ENCODE measurements at places on chromosomes 3 and 15.
A peak's percentile ranks its signal among the peaks of the same experiment; 100 is the strongest.

GRCh38 chr3:196016485-196016884 is 65.4 kb downstream of the TFRC start:
- DNase-seq: no peak

DNA sequence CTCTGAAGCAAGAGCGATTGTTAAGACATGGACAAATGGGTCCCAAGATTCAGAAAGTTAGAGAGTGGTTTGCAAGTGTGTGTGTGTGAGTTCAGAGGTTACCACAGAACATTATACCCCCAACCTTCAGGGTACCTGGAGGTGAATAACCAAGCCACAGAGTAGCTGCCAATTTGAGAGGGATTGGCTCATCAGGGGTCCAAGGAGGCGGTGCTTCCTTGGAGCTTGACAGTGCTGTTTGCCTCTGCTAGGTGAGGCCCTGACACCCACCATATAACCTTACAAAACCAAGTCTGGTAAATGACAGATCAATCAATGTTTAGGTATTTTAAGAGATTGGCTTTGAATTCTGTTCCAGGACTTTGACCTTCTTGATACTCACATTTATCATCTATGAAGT is 35.7 kb downstream of the LRTM1 start:
- no peak for DNase-seq

DNA sequence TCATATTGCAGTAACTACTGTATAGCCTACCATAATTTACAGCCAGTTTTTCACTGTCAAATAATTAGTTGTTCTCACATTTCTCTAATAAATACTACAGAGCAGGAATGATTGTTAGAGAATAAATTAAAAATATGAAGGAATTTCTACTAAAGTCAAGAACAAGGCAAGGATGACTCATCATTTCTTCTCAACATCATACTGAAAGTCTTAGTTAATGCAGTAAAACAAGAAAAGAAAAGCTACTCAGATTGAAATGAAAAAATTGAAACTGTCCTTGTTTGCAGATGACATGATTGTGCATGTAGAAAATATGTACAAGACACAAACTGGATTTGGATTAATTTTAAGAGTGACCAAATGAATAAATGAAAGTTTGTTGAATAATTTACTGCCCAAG is 608.2 kb downstream of the NSUN3 start:
- no peak for DNase-seq

GRCh38 chr3:9669277-9669676 is 20.0 kb downstream of the MTMR14 start:
- DNase-seq: no peak

DNA sequence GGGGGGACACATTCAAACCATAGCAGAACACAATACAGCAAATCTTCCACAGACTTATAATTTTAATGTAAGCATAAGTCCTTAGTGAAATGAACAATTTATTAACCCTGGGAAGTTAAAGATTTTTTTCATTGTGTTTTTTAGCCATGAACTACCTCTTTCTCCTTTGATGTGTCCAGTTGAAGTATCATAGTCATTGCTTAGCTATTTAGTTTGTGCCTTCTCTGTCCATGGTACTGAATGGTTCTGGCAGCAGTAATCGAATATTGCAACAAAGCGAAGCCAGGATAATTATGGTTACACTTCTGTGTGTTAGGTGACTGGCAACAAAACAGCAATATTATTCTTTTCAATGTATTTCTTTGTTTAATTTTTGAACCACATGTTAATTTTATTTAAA is 403.0 kb upstream of the ONECUT1 start:
- DNase-seq: no peak

GRCh38 chr3:22569570-22569969 is 633.6 kb upstream of the UBE2E2 start:
- DNase-seq: no peak

DNA sequence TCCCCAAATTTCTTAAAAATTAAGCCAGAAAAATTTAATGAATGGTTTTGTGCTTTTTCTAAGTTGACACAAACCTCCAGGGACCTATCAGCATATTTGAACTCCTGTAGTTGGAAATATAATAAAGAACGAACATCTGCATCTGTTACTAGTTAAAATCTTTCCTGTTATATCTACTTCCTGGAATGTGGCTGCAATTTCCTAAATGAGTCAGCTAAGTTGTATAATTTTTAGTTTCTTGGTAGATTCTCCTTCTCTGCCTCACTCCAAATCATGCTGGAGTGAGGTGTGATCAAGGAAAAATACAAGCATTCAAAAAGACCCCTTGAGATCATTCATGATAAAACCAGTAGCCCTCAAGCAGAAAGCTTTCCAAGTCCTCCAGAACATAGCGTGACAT is 106.2 kb upstream of the MCTP2 start:
- no peak for DNase-seq

DNA sequence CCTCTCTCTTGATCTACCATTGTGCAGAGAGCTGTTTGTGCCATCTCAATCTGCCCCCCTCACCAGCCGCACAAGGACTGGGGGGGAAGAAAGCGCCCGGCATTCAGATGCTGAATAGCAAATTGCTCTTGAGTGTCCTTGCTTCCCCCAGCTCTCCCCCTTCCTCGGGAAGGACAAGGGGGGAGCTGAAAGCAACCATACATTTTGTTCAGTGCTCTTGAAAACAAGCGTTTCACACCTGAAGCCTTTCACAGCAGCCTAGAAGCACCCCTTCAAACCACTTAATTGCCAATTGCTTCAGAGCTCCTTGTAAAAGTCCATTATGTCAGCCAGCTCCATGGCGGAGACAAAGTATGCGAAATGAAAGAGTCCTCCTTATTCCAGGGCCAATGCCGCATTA is 540.1 kb downstream of the NR2F2 start:
- DNase-seq: no peak

DNA sequence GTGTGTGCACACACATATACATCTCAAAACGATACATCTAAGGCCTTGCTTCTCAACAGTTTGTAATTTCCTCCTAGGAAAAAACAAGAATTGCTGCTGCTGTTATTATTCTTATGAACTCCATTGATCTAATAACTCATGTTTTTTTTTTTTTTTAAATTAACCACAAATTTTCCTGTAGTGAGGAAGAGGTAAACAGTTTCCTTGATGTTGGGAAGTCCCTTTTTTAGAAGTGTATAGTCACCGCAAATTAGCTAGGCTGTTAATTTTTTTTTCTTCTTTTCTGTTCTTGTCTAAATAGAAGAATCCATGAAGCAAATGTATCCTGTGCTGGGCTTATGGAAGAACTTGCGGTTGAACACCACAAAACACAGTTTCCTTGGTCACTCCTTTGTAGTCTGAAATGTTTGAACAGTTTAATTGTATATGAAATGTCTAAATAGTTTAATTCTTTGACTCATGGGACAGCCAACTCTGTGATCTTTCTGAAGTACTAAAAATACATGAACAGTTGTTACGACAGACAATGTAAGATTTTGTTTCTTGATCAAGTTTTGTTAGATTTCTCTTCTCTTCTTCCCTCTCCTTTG is 64.5 kb downstream of the MITF start:
- no peak for DNase-seq

GRCh38 chr3:15823092-15823491 is 25.3 kb upstream of the ANKRD28 start:
- DNase-seq: peak; percentile 18

DNA sequence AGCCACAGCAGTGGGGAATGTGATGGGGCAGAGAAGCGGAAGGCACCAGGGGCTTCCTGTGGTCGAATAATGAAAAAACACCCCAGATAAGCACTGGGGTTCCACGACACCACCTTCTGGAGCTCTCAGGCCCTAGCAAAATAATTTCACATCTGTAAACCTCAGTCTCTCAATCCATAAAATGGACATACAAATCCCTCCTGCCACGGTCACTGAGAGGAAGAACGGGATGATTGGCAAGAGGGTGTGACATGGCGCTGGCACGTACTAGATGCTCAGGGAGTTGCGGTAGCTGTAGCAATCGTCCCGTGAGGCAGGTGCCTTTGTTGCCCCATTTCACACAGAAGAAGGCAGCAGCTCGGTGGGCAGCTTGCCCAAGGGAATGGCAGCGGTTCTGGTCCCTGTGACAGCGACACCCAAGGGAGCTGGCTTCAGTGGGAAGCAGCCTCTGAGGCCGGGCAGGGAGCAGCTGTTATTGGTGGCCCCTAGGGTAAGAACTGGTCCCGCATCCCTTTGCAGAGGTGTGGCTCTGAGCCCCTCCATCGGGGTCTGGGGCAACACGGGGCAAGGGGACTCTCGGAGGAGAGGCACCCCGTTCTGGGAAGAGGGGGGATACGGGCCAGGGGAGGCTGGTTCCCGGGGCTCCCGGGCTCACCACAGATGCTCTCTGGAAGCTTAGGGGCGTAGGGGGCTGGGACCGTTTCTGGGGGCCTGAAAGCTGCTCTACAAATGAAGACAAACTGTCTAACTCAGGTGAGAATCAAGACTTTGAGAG is 114.0 kb upstream of the ALDH1A3 start:
- no peak for DNase-seq

GRCh38 chr15:62749036-62749815 is 293.3 kb upstream of the TPM1 start:
- DNase-seq: no peak

DNA sequence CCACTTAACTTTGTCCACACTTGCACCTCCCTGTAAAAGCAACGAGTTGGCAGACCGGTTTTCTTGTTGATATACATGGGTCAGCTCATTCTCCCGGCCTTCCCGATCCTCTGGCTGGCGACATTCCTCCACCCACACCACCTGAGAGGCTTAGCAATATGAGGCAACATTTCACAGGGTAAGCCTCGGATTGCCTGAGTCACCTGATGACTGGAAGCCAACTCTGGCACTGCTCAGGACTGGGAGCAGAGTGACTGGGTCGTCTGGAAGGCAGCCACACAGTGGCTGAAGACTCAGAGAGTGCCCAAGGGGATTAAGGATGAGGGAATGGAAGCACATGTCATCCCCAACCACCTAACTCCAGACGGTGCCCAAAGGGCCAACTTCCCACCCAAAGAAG is 9.8 kb downstream of the HOMER2 start:
- no peak for DNase-seq

- DNase-seq: no peak
Observed at GRCh38 chr3:196246612-196247308, 30.4 kb downstream of the SLC51A start.

DNA sequence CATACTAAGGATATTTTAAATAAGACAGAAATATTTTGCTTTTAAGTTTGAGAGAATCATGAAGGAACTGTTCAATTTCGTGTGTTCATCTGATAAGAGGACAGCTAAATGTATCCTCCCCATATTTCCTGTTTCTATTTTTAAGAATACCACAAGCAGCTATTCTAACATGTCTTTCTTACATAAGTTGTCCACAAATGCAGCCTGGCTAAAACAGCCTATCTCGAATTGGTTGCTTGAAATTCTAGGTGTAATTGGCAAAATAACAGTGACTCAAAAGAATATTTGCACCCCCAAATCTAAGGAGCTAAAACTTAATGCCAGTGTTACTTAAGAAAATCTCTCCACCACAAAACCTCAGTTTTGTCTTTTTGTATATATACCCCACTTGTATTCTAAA is 35.0 kb downstream of the BTLA start:
- no peak for DNase-seq

- no peak for DNase-seq
Observed at GRCh38 chr15:101537483-101538080, 48.1 kb upstream of the PCSK6 start.

DNA sequence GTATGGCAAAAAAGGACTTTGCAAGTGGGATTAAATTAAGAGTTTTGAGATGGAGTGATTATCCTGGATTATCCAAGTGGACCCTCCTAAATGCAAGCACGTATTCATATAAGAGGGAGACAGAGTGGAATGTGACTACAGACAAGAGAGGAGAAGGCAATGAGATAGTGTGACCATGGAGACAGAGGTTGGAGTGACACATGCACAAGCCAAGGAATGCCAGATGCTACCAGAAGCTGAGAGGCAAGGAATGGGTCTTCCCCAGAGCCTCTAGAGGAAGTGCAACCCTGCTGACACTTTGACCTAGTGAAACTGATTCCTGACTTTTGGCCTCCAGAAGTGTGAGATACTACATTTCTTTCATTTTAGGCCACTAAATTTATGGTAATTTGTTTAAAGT is 117.2 kb downstream of the UACA start:
- DNase-seq: no peak

DNA sequence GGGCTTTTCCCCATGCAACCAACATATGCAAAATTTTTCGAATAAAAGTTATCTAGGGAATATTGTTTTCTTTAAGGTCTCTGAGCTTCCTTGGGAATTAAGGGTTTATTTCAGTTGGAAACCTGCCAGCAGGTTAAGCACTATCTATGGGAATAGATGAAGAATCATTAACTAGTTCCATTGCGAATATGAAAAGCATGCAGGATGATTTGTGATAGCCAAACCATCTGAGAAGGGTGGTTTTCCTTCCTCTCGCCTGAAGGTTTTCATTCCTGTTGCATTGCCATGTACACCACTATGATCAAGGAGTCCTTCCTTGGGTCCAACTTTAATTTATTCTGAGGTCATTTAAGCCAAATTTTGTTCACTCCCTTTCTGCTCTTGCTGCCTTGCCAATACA is 184.9 kb downstream of the NR2F2 start:
- no peak for DNase-seq

- DNase-seq: no peak
Observed at GRCh38 chr3:79204351-79204750, 563.4 kb downstream of the ROBO1 start.

DNA sequence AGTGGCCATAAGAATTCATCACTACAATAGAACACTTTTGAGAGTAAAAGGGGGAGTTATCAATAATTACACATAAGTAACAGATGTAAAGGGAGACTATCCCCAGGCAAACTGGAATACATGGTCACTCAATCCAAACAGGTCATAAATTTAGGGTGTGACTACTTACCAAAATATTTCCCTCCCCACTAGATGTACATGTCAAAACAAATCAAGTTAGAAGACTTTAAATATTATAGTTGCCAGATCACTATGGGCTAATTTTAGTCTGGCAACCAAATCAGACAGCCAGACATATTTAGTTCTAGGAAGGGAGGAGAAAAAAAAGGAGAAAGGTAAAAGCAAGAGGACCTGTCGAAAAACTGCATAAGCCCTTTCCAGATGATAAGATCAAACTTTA is 23.1 kb downstream of the SLC24A5 start:
- no peak for DNase-seq

GRCh38 chr3:25025236-25025635 is 402.8 kb upstream of the RARB start:
- no peak for DNase-seq

DNA sequence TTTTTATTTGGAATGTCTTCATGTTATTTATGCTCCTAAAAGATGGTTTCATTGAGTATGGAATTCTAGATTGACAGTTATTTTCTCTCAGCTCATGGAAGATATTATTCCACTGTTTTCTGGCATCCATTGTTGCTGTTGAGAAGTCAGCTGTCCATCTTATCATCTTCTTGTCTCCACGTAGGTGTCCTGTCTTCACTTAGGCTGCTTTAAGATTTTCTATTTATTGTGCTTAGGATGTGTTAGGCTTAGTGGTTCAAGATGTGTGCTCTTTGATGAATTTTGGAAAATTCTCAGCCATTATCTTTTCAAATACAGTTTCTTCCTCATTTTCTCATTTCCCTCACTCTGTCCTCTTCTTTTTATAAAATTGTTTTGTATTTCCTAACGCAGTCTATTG is 52.0 kb downstream of the SNRK start:
- DNase-seq: no peak

GRCh38 chr3:44918087-44918486 is 43.7 kb downstream of the TGM4 start:
- DNase-seq: no peak
